Upper lobe of right lung (tissue), 1 donor: ENCODE measurements at places on chromosomes 1 and 21. TPM values are rescaled to one million over a fixed set of nuclear protein-coding genes. Genes with fewer than 3 reads are reported as not detected.

- no peak for DNase-seq
- no peak overlapping the region for H3K4me3 ChIP-seq
- H3K4me1 ChIP-seq: no peaks in the 10 kb centered on the region
- no peaks in the 10 kb centered on the region for H3K36me3 ChIP-seq
- H3K27me3 ChIP-seq: no peaks in the 10 kb centered on the region
Measured at GRCh38 chr21:14600569-14601297, 54.6 kb upstream of the SAMSN1 start.

FAM72A gene
- total RNA-seq: 4.4 TPM

GRCh38 chr1:216222288-216222687 lies 201.0 kb downstream of the USH2A start:
- H3K27ac ChIP-seq: no peak overlapping the region
- DNase-seq: no peak
- no peaks in the 10 kb centered on the region for H3K27me3 ChIP-seq
- H3K36me3 ChIP-seq: no peaks in the 10 kb centered on the region

GRCh38 chr1:93033029-93033428 lies 46.1 kb upstream of the MTF2 start:
- H3K4me3 ChIP-seq: no peak overlapping the region
- DNase-seq: no peak
- no peaks in the 10 kb centered on the region for H3K27me3 ChIP-seq
- no peaks in the 10 kb centered on the region for H3K4me1 ChIP-seq

DNA sequence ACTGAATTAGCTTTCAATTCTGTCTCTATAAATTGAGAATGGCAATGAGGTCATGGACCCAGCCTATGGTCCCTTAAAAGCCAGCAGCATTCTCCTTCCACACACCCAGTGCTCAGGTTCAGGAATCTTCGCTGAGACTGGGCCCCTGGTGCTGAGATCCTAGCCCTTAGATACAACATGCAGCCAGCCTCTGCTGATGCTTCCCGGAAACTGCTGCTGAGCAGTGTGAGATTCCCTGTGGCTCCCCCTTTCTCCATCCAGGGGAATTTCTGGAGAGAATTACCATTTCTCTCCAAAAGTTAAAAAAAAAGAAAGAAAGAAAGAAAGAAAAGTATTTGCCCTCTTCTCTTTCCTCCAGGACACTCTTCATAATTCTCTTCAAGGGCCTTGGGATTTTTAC lies 31.7 kb upstream of the RALGPS2 start:
- H3K27ac ChIP-seq: no peak overlapping the region
- no peaks in the 10 kb centered on the region for H3K36me3 ChIP-seq
- H3K4me3 ChIP-seq: no peak overlapping the region
- no peaks in the 10 kb centered on the region for H3K4me1 ChIP-seq

PIAS3 gene
- total RNA-seq: 29.2 TPM

DNA sequence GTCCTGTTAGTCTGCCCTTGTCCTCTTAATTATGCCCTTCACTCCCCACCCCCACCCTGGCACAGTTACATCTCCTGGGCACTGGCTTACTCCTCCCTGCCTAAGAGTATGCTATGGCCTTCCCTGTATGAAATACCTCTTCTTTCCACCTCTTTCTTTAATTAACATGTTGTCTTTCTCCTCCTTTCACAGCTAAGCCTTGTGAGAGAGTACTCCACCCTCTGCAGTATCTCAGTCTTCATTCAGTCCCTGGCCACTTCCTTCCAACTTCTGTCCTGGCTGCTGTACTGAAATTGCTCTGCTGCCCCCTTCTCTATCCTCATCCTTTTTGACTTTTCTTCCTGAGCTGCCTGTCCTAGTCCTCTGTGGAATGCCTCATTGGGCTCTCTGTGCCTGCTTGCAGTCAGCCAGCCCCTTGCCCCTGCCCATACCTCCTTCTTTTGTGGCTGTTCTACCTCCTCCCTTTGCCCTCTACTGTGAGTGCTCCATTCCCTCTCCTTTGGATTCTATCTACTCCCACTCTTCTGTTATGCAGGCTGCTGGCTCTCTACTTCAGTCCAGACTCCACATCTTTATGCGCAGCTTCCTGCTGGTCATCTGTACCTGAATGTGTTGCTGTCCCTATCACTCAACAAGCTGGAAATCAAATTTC lies 8.3 kb downstream of the NOS1AP start:
- no peaks in the 10 kb centered on the region for H3K36me3 ChIP-seq
- H3K27ac ChIP-seq: no peak overlapping the region
- DNase-seq: no peak
- H3K4me3 ChIP-seq: no peak overlapping the region
- no peaks in the 10 kb centered on the region for H3K27me3 ChIP-seq
- no peaks in the 10 kb centered on the region for H3K4me1 ChIP-seq

C8A gene
- not detected for total RNA-seq

DNA sequence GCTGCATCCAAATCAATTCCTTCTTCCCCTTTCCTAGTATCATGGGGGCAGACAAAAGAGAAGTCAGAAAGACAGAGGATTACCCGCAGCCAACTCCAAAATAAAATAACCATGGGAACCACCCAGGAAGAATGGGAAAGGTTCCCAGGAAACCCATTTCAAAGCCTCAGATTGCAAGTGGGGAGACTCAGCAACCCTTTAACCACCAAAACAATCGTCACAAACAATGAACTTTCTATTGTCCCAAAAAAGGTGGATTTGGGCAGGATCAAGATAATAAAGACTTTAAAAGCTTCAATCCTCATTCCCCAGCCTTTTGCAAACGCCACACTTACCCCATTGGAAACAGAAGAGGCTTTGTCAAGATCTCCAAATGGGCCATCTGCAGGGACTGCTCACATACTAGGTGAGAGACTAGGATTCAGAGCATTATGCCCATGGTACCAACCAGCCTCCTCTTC lies 5.1 kb downstream of the TIAM1 start:
- no peak overlapping the region for H3K4me3 ChIP-seq
- peaks cover 25% of the 10 kb centered on the region for H3K27me3 ChIP-seq
- peaks cover 3% of the 10 kb centered on the region for H3K4me1 ChIP-seq

DNA sequence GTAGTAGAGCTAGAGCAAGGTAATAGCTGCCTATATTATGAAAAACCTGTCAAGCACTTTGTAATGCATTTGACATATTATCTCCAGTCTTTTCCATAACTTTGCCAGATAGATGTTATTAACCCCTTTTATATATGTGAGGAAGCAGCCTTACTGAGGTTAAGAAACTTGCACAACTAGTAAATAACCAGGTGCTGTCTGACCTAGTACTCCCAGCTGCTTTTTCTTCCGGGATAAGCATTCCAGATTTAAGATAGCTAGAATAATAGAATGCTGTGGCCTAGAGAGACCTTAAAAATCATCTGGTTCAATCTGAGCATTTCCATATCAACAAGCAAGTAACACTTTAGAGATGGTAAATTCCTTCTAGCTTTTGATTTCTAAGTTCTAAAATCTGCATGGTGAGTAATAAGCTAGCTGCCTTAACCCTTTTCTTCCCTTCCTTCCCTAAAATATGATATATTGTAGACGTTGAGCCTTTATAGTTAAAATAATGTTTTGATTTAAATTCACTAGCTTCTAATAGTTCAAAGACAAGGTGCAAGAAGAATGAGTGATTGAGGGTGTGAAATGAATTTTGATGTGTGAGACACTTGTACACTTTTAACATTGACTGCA lies 1.8 kb downstream of the SH3GLB1 start:
- peak overlapping the region; percentile 99 for H3K27ac ChIP-seq
- peak overlapping the region; percentile 81 for H3K4me3 ChIP-seq
- no peak for DNase-seq
- H3K4me1 ChIP-seq: peaks cover 57% of the 10 kb centered on the region
- H3K27me3 ChIP-seq: no peaks in the 10 kb centered on the region

- no peak overlapping the region for H3K4me3 ChIP-seq
- H3K27ac ChIP-seq: no peak overlapping the region
Measured at GRCh38 chr1:64051796-64052195, 151.6 kb upstream of the UBE2U start.

TFF2 gene
- not detected for total RNA-seq

GRCh38 chr1:78043436-78043835 lies 2.3 kb upstream of the GIPC2 start:
- H3K4me3 ChIP-seq: no peak overlapping the region
- H3K27ac ChIP-seq: no peak overlapping the region
- H3K27me3 ChIP-seq: peaks cover 13% of the 10 kb centered on the region
- H3K36me3 ChIP-seq: no peaks in the 10 kb centered on the region
